ENCODE measurements at places on chromosomes 12 and 14. TPM values are rescaled to one million over a fixed set of nuclear protein-coding genes. Genes with fewer than 3 reads are reported as not detected.

GRCh38 chr14:80491131-80491530 is 279.8 kb upstream of the DIO2 start:
- no peaks in the 10 kb centered on the region for H3K4me1 ChIP-seq
- H3K27ac ChIP-seq: peak overlapping the region; percentile 61

Gene PRPH
- not detected for total RNA-seq

Gene HSPB8
- total RNA-seq: 512 TPM

Gene SLC22A17
- total RNA-seq: 9.7 TPM

Gene PAPOLA
- total RNA-seq: 136 TPM
